CD4-positive, alpha-beta T cell treated with Interleukin-17A for 4 hours (primary cell): ENCODE measurements at places on chromosomes 7 and 10.

- peak; percentile 29 for DNase-seq
Observed at GRCh38 chr10:28291881-28292297, 11.0 kb downstream of the MPP7 start.

- no peak for DNase-seq
Observed at GRCh38 chr10:110967645-110968044, 48.2 kb downstream of the SHOC2 start.

- no peak for DNase-seq
Observed at GRCh38 chr7:29146888-29147609, 712 bp upstream of the CPVL start.

- DNase-seq = no peak
Observed at GRCh38 chr10:62095181-62096122, 173.2 kb downstream of the RTKN2 start.

DNA sequence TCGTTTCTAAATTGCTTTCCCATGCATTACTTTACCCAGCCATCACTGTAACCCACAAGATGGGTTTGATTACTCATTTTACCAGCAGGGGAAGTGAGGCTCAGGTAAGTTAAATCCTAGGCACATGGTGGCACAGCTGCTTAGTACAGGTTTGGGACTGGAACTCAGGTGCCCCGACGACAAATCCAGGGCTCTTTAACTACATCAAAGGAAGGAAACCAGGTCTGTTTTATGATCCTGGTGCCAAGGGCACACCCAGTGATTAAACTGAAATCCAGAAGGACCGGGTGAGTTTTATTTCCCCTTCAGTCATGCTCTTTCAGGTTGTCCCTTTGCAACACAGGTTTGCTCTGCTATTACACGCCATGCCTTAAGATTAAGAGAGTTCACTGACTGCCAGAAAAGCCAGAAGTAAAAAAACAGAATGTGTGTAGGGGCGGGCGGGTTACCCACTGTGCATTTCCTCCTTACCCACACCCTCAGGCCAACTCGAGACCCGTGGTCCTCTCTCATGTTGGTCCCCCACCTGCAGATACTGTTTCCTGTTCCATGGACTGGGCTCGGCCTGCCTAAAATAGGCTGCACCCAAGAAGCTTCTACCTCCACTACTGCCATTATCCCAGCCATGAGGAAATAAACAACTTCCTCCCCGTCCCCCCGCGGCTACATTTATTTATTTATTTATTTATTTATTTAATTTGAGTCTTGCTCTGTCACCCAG, 55.1 kb upstream of the KDM7A start:
- DNase-seq = peak; percentile 57

DNA sequence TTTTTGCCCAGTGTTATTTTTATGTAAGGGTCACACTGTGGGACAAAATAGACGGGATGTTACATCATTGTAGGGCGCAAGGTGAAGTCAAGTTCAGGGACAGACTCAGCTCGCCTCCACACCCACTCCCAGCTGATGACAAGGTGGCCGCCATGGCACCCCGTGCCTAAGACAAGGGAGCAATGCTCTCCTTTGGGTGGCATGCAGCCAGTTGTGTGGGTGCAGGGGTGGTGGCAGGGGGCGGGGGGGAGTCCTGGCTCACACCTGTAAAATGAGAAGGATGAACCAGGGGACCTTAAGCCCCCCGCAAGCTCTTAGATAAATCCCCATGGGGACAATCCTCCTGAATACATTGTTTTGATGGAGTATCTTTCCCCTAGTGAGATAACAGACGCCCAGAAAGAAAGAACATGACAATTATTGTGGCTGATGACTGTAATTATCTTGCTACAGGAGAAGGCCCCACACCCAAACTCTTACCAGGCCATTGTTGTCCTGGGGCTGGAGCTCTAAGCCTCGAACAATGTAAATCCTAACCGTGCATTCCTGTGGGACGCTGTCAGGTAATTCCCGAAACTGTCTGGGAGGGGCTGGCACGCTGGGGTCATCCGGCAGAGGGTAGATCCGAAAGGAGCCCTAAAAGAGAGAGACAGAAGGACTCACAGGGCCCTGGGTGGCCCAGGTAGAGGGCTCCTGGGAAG, 148.7 kb downstream of the MYOF start:
- no peak for DNase-seq

- DNase-seq = no peak
Observed at GRCh38 chr10:77582710-77583115, 54.9 kb downstream of the KCNMA1 start.

- DNase-seq = no peak
Observed at GRCh38 chr10:132133449-132134240, 53.1 kb upstream of the DPYSL4 start.

DNA sequence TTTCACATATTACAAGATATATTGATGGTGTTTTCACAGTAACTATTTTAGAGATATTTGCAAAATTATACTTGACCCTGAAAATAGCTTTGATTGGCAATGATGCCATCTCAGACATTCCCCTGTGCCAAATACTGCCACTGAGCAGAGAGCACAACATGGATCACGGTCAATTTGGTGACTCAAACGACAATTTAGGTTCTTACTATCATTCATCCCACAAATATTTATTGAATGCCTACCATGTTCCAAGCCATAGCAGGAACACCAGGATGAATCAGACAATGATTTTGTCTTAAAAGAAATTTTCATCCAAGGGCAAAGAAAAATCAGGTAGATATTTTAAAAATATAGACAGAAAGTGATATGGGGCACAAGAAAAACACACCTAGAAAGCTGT, 153.2 kb upstream of the ADO start:
- DNase-seq = no peak
